Posterior vena cava (tissue), 2 donors: ENCODE measurements at places on chromosomes 3 and 15. TPM values are rescaled to one million over a fixed set of nuclear protein-coding genes. Genes with fewer than 3 reads are reported as not detected.

C3orf20 gene
- not detected for total RNA-seq

- no peak for DNase-seq
Observed at GRCh38 chr3:128064962-128065361, 12.7 kb downstream of the SEC61A1 start.

ROBO2 gene
- total RNA-seq: 1.4 TPM

- DNase-seq: no peak
Observed at GRCh38 chr15:25090073-25090733, 135.4 kb downstream of the SNRPN start.
